NCI-H1092 treated with DMSO at 0.1 percent for 48 hours (cell line): ENCODE measurements at places on chromosomes 3 and 15.

GRCh38 chr15:55260562-55261131 lies 29.0 kb downstream of the RAB27A start:
- DNase-seq, result no peak

- DNase-seq, result no peak
Measured at GRCh38 chr3:190586631-190587011, 72.7 kb downstream of the IL1RAP start.

- peak; percentile 3 for DNase-seq
Measured at GRCh38 chr3:31341130-31341529, 191.6 kb upstream of the STT3B start.

GRCh38 chr3:44893097-44893496 lies 18.7 kb downstream of the TGM4 start:
- DNase-seq, result no peak

- DNase-seq, result no peak
Measured at GRCh38 chr3:47079432-47079831, 84.5 kb downstream of the SETD2 start.

DNA sequence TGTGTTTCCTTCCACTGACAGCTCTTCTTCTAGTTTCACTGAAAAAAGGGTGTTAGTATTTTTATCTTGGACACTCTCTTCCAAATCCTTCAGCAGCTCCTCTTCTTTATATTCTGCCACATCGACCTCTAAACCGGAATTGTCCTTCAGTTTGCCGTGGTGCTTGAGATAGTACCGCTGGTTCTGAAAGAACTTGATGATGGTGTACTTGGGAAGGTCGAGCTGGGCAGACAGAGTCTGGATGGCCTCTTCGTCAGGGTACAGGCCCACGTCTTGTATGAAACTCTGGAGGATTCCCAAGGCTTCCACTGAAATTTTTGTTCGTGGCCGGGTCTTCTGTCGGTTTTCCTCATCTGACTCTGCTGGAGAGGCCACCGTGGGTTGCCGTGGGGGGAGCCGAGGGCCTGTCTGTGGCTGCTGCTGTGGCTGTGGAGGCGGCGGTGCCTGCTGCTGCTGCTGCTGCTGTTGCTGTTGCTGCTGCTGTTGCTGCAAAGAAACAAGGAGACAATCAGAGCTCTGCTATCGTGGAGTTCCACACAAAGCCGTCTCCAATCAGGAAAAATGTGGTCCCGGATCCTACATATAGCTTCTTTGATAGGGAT lies 75.8 kb downstream of the SATB1 start:
- no peak for DNase-seq

- DNase-seq, result no peak
Measured at GRCh38 chr3:13301286-13301987, 118.7 kb downstream of the NUP210 start.

DNA sequence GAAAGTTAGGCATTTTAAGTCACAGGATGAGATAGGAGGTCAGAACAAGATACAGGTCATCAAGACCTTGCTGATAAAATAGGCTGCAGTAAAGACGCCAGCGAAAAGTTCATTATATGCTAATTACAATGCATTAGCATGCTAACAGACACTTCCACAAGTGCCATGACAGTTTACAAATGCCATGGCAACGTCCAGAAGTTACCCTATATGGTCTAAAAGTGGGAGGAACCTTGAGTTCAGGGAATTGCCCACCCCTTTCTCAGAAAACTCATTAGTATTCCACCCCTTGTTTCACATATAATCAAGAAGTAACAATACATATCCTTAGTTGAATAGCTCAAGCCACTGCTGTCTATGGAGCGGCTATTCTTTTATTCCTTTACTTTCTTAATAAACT lies 92.7 kb upstream of the PLXND1 start:
- no peak for DNase-seq

GRCh38 chr3:9917820-9918219 lies 922 bp downstream of the IL17RC start:
- no peak for DNase-seq

- DNase-seq, result no peak
Measured at GRCh38 chr3:187900993-187901755, 155.9 kb upstream of the BCL6 start.

- DNase-seq, result no peak
Measured at GRCh38 chr3:38964646-38965045, 87.1 kb downstream of the SCN11A start.

DNA sequence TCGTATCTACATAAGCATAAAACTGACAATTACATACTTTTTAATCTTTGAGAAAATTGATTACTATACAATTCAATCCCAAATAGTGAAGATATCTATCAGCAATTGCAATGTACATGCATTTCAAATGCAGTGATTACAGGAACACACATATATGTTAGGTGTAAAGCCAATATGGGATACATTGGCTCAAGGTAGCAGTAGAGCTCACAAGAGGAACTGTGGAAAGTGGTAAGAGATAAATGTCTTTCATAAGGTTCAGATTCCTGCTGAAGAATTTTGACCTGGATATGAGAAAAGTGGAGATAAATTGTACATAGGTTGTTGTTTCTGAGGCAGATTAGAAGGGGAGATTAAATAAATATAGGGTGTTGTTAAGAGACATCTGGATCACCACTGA lies 1280.5 kb downstream of the OTOL1 start:
- DNase-seq, result no peak

- DNase-seq, result no peak
Measured at GRCh38 chr15:82021992-82022391, 23.8 kb downstream of the MEX3B start.

DNA sequence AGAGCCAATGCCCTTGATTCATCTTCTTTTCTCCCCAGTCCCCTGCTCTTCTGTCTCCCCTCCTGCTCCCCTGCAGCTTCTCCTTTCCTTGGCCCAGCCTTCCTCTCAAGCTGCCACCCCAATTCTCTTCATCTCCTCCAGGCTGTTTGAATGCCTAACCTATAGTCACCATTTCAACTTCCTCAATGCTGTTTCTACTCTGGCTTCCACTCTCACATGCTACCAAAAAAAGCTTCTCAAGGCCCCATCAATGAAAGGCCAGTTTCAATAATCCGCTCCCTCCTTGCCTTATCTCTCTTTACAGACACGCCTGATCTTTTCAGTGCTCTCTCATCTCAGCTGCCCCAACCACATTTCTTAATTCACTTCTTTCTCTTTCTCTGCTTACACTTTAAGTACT lies 212.2 kb upstream of the GPR149 start:
- DNase-seq, result no peak
